ENCODE measurements at places on chromosomes 1 and 21.
A peak's percentile ranks its signal among the peaks of the same experiment; 100 is the strongest.

GRCh38 chr1:22619798-22620197 is 16.6 kb upstream of the C1QA start:
- DNase-seq, result no peak

GRCh38 chr1:89671775-89672488 is 39.0 kb downstream of the LRRC8C start:
- no peak for DNase-seq

GRCh38 chr1:1000357-1001056 is 610 bp upstream of the HES4 start:
- peak; percentile 76 for DNase-seq

GRCh38 chr1:114164840-114165543 is 11.3 kb upstream of the SYT6 start:
- DNase-seq, result no peak

DNA sequence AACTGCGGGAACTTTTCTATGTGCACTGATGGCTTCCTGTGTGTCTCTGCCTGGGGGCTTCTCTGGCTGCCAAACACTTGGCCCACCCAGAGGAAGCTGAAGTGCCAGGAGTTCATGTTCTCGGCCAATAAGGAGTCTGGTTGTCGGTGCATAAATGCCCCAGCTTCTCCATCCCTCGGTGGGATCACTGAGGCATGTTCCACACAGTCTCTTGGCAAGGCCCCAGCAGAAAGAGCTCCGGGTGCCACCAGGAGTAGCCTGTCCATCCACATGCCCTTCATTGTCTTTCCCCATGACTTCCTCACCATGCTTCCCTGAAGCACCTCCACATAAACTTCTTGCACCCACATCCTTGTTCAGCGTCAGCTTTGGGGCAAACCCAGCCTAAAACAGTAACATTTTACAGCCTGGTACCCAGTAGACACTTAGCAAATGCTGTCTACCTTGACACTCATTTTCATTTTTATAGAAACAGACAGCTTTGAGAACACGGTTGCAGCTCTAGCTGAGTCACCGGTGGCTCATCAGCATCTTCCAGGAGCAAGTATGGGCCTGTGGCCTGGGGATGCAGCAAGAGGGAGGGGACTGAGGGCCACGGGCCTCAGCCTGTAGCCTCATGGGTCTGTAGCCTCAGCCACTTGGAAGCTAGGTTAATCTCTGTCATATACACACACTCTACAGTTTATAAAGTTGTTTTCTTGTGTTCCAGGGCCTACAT is 14.8 kb upstream of the CDCP2 start:
- DNase-seq, result no peak

- no peak for DNase-seq
Observed at GRCh38 chr1:110021285-110021684, 13.1 kb upstream of the STRIP1 start.
